GM12892 (cell line): ENCODE measurements at places on chromosomes 2 and 18.

DNA sequence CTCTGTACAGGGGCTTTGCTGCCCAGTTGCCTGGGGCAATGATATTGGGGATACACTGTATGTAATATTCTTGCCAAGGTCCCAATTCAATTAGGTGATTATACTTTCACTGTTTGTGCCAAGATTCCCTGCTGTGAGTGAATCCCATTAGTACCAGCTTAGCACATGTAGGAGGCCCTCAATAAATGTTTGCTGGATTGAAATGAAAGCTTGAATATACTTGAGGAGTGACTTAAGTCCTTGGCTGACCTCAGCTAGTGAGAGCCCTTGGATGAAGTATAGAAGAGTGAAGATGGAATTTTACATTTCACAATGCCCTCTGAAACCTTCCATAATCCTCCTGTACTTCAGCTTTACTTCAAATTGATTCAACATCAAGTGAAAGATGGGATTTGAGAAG, 102.9 kb downstream of the GATA6 start:
- no peak for DNase-seq

GRCh38 chr18:58468191-58468590, 160.7 kb downstream of the ALPK2 start:
- no peak for DNase-seq

- no peak for DNase-seq
Observed at GRCh38 chr18:1585881-1586488, 681.3 kb downstream of the ADCYAP1 start.

DNA sequence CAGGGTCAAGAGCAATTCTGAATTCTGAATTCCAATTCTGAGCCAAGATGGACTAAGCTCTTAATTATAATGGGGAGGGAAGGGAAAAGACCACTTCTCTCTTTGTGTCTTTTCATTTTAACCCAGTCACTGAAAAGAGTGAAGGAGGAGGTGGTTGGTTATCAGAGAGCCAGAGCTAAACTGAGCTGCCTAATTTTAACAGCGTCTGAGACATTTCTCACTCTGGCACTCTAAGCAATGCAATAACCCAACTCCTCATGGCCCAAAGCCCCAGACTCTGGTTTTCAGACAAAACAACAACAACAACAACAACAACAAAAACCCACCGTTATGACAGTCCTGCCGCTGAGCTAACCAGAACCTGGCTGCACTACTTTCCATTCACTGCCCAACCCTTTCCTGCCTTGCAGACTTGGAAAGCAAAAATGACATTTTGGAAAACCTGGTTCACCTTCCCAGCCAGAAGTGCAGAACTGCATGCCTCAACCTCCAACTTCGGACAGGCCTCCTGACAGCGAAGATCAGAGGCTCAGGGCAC, 1.0 kb downstream of the CHST10 start:
- DNase-seq: no peak

- peak; percentile 18 for DNase-seq
Observed at GRCh38 chr2:162221064-162221463, 22.2 kb downstream of the FAP start.

- no peak for DNase-seq
Observed at GRCh38 chr2:157792335-157793052, 83.6 kb downstream of the ACVR1 start.

DNA sequence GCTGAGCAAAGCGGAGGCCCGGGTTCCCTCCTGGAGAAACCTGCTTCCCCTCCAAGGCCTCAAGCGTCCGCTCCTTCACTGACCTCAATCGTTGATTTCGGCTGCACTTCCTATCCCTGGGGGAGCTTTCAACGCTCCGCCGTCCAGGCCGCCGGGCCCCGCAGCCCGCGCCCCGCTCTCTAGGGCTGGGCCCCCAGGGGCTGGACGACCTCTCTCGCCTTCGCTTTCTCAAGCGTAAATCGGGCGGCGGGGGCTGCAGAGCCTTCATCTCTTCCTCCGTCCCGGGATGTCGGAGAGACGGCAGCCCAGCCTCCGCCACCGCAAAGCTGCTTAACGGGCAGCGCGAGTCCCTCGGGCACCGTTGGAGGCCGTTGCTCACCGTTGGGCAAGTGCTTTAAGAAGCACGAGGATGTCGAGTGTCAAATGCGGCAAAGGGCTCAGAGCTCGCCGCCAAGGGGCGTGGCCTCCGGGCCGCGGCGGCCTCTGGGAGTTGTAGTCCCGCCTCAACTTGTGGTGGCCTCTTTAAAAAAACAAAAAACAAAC, 8.5 kb downstream of the HES6 start:
- no peak for DNase-seq

GRCh38 chr2:70212298-70212932, 21.6 kb upstream of the C2orf42 start:
- no peak for DNase-seq

DNA sequence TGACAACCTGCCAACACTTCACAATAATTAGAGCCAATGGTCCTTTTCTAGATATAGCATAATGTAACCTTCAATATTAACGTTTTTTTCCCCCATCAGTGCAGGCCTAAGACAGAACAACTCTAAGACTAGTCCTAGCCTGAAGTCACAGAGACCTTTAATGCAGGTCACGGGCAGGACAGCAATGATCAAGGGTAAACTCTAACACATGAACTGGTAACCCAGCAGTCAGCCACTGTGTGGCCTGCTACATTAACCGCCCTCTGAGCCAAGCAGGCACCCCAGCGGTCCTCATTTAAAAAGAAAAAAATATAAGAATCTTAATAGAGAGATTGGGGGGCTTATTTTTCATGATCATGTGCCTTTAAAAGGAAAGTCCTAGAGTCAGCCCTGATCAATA, 290.6 kb downstream of the AFF3 start:
- no peak for DNase-seq

- DNase-seq: no peak
Observed at GRCh38 chr18:11150271-11150615, 874 bp upstream of the PIEZO2 start.

GRCh38 chr2:168564641-168565040, 108.6 kb downstream of the CERS6 start:
- no peak for DNase-seq

DNA sequence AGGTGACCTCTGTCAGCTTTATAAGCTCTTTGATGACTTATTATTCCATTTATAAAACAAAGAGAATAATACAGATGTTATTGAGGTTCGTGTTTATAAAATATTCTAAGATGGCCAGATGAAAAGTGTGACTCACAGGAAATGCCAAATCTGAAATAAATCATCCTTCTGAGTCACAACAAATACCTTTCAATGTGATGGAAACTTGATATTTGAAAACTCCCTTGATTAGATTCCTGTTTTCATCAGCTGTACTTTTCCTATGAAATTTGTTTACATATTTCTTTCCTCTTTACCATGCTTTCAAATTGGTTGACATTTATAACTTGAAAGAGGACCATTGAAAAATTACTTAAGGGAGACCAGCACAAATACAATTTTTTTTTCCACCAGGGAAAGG, 30.6 kb upstream of the PPP1R1C start:
- no peak for DNase-seq

DNA sequence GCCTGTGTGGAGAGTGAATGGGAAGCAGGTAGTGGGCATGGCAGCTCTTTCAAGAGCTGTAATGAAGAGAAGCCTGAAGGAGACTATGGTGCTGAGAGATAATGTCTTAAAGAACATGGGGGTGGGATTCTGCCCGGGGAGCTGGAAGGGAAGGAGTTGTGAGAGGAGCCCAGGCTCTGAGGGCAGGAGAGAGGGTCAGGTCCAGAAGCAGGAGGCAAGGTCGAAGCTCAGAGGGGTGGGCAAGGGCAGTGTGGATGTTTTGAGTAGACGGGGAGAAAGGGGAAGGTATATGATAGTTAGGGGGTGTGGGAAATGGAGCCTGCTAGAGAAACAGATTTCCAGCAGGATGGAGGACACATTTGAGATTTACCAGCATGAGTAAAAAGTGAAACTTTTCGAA, 2.1 kb downstream of the CAPN10 start:
- DNase-seq: no peak

DNA sequence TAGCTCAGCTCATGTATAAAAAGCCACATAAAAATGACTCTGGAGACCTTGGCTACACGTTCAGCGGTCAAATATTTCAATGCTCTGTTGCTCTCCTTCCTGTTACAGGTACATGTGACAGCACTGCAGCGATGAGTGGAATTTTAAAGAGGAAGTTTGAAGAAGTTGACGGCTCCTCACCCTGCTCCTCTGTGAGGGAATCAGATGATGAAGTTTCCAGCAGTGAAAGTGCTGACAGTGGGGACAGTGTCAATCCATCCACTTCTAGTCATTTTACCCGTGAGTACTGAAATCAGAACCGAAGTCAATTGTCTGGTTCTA, 125.4 kb downstream of the CSRNP3 start:
- no peak for DNase-seq

DNA sequence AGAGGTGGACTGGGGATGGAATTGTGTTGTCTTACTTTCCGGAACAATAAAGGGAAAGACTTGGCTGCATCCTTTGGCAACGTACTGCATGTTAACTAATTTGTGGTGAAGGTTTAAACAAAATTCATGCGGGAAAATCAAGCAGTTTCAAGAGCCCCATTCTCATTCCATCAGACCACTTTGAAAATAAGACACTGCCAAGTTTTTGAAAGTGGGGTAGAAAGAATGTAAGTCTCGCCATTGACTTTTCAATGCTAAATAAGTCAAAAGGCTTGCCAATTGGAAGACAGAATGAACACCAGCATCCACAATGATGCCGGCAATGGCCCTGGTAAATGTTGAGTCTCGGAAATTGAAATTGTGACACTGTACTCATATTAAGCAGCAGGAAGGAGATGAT, 322.0 kb downstream of the RND3 start:
- DNase-seq: no peak
